ENCODE measurements at places on chromosomes 4 and X.

DNA sequence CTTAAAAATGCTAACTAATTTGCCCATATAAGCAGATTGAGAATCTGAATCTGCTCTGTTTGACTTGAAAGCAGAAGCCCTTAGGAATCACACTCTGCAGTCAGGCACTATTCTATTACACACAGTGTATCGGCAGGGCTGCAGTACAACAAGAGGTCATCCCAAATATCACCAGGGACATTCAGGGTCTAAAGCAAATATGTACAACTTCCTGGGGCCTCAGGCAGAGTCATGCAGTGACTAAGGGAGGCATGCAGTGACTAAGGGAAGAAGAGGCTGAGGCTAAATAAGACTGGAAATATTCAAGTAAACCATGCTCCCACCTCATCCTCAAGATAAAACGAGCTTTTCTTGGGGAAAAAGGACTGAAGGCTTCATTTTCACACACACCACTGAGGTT is 20.9 kb downstream of the MAPK10 start:
- DNase-seq, result no peak

- DNase-seq, result no peak
Measured at GRCh38 chr4:86333236-86333635, 26.6 kb downstream of the MAPK10 start.

GRCh38 chr4:183348706-183349659 is 26.8 kb upstream of the CLDN24 start:
- no peak for DNase-seq

DNA sequence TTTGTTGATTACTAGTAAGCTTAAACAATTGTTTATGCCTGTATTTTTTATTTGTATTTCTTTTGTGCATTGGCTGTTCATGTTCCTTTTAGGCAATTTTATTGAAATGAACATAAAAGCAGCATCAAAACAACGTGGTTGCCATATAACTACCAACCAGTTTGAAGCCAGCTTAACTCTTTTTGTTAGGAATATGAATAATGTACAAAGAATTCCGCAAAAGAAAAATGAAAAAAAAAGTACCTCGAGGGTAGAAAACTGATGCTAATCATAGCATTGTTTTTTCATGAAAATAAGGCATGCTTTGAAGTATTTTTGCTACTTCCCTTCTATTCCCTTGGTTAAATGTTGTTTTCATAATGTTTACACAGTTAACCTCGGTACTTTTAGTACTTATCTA is 1024.0 kb upstream of the SLIT2 start:
- no peak for DNase-seq

GRCh38 chr4:2935762-2936743 is 27.2 kb downstream of the NOP14 start:
- no peak for DNase-seq

GRCh38 chr4:1600811-1601532 is 83.1 kb downstream of the FAM53A start:
- DNase-seq, result no peak

GRCh38 chrX:9326369-9326768 is 138.5 kb upstream of the TBL1X start:
- no peak for DNase-seq
